ENCODE measurements at places on chromosomes 12 and 14. TPM values are rescaled to one million over a fixed set of nuclear protein-coding genes. Genes with fewer than 3 reads are reported as not detected.
A peak's percentile ranks its signal among the peaks of the same experiment; 100 is the strongest.

The PTHLH gene
- total RNA-seq = not detected

DNA sequence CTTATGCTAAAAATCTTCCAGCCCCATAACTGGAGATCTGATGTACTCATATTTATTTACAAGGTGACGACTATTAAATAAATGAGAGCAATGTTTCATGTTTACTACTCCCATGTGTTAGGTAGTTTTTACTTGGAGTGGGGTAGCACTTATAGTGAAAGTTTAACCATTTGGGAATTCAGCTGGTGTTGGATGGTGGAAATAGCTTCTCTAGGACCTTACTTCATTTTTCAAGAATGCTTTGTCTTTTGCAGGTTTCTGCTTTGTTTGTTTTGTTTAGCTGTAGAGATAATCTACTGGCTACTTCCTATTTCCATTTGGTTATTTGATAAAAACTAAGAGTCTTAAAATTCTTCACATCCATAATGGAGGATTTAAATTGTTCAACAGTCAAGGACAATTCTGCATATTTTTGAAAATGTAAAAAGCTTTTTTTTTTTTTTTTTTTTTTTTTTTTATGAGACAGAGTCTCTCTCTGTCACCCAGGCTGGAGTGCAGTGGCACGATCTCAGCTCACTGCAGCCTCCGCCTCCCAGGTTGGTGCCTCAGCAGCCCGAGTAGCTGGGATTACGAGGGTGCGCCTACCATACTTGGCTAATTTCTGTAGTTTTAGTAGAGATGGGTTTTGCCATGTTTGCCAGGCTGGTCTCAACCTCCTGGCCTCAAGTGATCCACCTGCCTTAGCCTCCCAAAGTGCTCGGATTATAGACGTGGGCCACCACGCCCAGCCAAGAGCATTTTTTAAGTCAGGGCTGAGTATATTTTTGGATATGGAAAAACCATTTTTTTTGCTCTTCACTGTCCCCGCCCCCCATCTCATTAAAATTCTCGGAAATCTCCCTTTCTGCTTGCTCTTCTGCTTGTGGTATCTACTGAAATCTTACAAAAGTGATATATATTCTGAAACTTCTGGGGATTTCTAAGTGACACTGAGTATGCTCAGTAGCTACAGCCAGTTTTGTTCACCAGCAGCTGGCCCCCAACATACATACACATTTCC lies 1.4 kb upstream of the ABCD2 start:
- H3K27me3 ChIP-seq = peaks cover 4% of the 10 kb centered on the region
- no peak for DNase-seq
- H3K4me3 ChIP-seq = peak overlapping the region; percentile 59
- peaks cover 2% of the 10 kb centered on the region for H3K4me1 ChIP-seq
- no peak overlapping the region for H3K27ac ChIP-seq

The SMOC1 gene
- 2.4 TPM for total RNA-seq

The ACRBP gene
- total RNA-seq = 1.2 TPM

The CLEC14A gene
- total RNA-seq = 0.13 TPM

The TBX3 gene
- 1.0 TPM for total RNA-seq

- H3K4me1 ChIP-seq = no peaks in the 10 kb centered on the region
- DNase-seq = no peak
- no peak overlapping the region for H3K27ac ChIP-seq
- no peaks in the 10 kb centered on the region for H3K27me3 ChIP-seq
- no peak overlapping the region for H3K4me3 ChIP-seq
Observed at GRCh38 chr14:59262717-59263454, 74.4 kb downstream of the DAAM1 start.

The KRT6C gene
- total RNA-seq = not detected

GRCh38 chr14:22481546-22481945 lies 107.5 kb downstream of the DAD1 start:
- H3K27me3 ChIP-seq = no peaks in the 10 kb centered on the region
- H3K4me1 ChIP-seq = peaks cover 5% of the 10 kb centered on the region
- H3K4me3 ChIP-seq = no peak overlapping the region
- no peak overlapping the region for H3K27ac ChIP-seq
- H3K36me3 ChIP-seq = no peaks in the 10 kb centered on the region

GRCh38 chr12:1918081-1918883 lies at the start of gene CACNA2D4:
Gene CACNA2D4 (minus strand): TSS chr12:1918652. CDS start chr12:1918473, 179 bp downstream.
- H3K4me3 ChIP-seq = no peak within 1 kb of the TSS
- peak; percentile 47 for DNase-seq
- H3K4me1 ChIP-seq = no peaks in the 10 kb centered on the region
- H3K27ac ChIP-seq = no peak within 1 kb of the TSS
- H3K36me3 ChIP-seq = no peaks in the 10 kb centered on the region

- no peak overlapping the region for H3K27ac ChIP-seq
- H3K36me3 ChIP-seq = peaks cover 7% of the 10 kb centered on the region
- no peak for DNase-seq
- peaks cover 26% of the 10 kb centered on the region for H3K4me1 ChIP-seq
- H3K27me3 ChIP-seq = no peaks in the 10 kb centered on the region
Observed at GRCh38 chr12:57830393-57830792, 11.9 kb upstream of the AVIL start.

GRCh38 chr12:119956047-119956446 lies 33.0 kb upstream of the BICDL1 start:
- H3K27ac ChIP-seq = no peak overlapping the region
- no peaks in the 10 kb centered on the region for H3K27me3 ChIP-seq
- no peak overlapping the region for H3K4me3 ChIP-seq

GRCh38 chr12:40634517-40635131 lies 57.6 kb upstream of the CNTN1 start:
- no peak for DNase-seq
- no peaks in the 10 kb centered on the region for H3K36me3 ChIP-seq
- no peak overlapping the region for H3K27ac ChIP-seq
- H3K27me3 ChIP-seq = no peaks in the 10 kb centered on the region

- H3K4me1 ChIP-seq = peaks cover 13% of the 10 kb centered on the region
- no peaks in the 10 kb centered on the region for H3K36me3 ChIP-seq
- H3K27ac ChIP-seq = no peak overlapping the region
- no peak overlapping the region for H3K4me3 ChIP-seq
- no peak for DNase-seq
- H3K27me3 ChIP-seq = no peaks in the 10 kb centered on the region
Observed at GRCh38 chr12:62724285-62724684, 210.7 kb downstream of the PPM1H start.

The NID2 gene
- total RNA-seq = 6.1 TPM
